ENCODE measurements at places on chromosomes 3 and 15. TPM values are rescaled to one million over a fixed set of nuclear protein-coding genes. Genes with fewer than 3 reads are reported as not detected.

The AMT gene
- total RNA-seq: 24.5 TPM

The CFAP44 gene
- 8.5 TPM for total RNA-seq

The CTXND1 gene
- total RNA-seq: 0.11 TPM

The CLDN18 gene
- total RNA-seq: 0.11 TPM

The RYR3 gene
- total RNA-seq: 0.17 TPM

The EPM2AIP1 gene
- total RNA-seq: 13.0 TPM

The IMPG2 gene
- not detected for total RNA-seq

The ZDHHC23 gene
- total RNA-seq: 31.3 TPM

The TGM4 gene
- not detected for total RNA-seq

GRCh38 chr3:179181021-179181472, 32.9 kb downstream of the PIK3CA start:
- no peak for DNase-seq

DNA sequence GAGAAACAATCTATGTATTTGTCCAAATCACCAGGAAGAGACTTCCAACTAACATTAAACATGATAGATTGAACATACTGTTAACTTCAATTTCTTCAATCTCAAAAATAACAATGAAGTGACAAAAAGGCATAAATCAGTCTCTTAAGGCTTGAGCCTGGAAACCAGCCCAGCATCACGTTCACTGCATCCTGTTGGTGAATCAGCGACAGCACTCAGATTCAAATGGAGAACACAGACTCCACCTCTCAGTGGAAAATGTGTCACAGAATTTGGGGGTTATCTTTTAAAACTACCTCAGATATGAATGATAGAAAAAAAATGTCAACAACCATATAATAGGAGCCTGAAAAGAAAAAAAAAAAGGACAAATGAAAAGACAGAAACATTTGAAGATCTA, 212.0 kb downstream of the MINAR1 start:
- DNase-seq: no peak

DNA sequence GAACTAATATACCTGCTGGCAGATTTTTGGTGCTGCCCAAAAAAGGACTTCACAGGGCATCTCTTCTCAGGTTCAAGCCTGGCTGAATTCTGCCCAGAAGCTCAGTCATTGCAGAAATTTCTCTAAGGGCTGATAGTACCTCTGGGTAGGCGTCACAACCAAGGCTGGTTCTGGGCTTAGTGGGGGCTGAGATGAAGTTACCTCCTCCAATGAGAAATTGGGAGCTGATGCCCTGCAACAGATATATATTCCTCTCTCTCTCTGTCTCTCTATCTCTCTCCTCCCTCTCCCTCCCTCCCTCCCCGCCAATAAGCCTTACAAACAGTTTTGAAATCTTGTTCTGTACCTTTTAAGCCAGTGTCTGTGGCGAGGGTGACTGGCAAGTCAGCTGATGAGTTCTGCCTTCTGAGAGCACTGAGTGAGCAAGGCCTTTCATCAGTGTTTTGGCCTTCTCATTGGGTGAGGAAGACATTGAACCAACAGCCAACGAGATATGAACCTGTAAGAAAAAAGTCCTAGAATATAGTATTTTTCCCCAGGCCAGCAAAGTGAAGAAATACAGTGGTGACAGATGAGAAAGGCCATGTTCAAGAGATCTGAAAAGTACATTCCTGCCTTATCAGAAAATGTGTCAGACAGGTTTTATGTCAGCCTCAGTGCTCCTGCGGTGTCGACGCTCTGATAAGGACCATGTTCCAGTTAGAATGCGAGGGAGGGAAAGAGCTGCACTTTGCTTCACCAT, 45.5 kb downstream of the TMEM39A start:
- no peak for DNase-seq

DNA sequence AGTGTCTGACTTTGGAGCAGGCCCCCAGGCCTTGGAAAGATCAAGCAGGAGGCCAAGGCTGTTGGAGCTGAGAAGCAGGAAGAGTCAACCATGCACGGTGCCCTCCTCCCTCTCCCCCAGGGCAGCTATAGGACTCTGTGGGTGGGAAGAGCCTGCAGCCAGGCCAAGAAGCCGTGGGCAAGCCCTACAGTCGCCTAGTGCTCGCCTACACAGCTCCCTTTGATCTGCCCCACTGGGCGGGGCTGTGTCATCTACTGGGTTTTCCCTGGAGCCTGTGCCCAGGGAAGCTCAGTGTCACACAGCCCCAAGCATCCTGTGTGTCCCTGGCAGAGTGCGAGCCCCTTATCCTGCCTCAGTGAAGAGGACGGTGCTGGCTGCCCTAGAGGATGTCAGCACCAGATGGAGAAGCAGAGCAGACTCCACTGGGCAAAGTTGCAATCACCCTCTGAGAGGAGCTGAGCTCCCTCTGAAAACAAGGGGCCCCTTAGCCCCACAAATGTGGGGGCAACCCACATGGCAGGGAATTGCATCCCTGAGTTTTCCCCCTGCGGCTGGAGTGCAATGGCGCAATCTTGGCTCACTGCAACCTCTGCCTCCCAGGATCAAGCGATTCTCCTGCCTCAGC, 72.2 kb downstream of the KLF13 start:
- peak; percentile 76 for DNase-seq

DNA sequence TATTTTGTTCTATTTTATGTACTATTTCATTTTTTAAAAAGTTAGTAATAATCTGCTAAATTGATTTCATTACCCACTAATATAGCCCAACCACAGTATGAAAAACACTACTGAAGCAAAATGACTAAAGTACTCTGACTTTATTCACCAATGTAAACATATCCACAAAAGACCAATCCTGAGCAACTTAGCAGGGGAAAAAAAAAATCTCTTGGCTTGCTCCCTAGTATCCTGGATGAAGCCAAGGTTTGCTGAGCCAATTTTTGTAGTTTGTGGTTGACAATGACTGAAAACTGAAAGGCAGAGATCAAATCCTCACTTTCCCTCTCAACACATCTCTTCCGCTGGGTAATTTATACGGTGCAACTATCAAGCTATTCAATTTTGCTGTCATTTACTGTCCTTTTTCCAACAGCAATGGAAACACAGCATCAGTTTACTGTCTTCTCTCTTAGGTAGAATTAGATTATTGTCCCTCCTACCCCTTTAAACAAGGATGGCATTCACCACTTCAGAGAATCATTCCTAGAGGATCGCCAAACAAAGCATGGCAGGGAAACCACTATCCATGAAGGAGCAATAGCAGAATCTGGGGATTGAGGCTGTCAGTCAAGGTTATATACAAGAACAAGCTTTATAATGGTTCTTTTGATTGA, 149.7 kb downstream of the THRB start:
- DNase-seq: no peak

- no peak for DNase-seq
Observed at GRCh38 chr3:161266731-161267150, 45.6 kb downstream of the NMD3 start.

- DNase-seq: no peak
Observed at GRCh38 chr15:29727871-29728270, 94.4 kb downstream of the TJP1 start.

- DNase-seq: no peak
Observed at GRCh38 chr15:91926908-91927270, 73.4 kb downstream of the SLCO3A1 start.

DNA sequence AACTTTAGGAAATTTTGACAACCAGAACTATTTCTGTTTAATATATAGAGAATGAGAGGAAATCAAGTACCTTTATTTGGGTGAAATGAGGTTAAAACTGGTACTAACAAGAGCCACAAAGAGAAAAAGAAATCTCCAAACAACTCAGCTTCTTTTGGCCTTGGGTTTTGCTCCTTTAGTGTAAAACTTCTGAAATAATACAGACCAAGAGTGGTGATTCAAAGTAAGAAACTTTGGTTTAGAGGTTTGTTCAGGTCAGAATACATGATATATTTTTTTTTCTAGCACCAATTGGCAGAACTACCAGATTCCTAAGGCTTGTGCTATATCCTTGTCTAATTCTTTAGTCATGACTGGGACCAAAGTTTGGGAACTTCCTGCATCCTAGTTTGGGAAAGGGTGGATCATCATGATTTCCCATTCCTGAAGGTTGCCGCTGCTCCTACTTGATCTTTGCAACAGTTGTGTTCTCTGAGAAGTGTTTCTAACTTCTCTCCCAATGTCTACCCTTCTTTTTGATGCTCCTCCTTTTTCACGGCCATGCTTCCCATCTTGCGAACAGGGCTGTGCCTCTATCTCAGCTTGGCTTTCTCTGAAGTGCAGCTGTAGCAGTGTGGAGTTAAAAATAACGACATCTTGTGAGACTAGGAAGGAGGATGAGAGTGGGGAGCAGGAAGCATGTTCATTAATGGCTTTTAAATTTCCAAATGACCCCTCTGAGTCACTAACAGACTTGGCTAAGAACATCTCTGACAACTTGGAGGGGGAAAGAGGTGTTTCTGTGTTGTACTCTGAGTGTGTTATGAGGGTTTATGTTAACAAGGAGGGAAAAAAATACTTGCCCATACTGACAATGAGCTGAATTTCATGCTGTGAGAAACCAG, 87.7 kb downstream of the KCNAB1 start:
- DNase-seq: no peak

- no peak for DNase-seq
Observed at GRCh38 chr3:125587039-125587648, 8.2 kb downstream of the OSBPL11 start.

- peak; percentile 50 for DNase-seq
Observed at GRCh38 chr15:81480645-81481053, 106.6 kb upstream of the TMC3 start.

DNA sequence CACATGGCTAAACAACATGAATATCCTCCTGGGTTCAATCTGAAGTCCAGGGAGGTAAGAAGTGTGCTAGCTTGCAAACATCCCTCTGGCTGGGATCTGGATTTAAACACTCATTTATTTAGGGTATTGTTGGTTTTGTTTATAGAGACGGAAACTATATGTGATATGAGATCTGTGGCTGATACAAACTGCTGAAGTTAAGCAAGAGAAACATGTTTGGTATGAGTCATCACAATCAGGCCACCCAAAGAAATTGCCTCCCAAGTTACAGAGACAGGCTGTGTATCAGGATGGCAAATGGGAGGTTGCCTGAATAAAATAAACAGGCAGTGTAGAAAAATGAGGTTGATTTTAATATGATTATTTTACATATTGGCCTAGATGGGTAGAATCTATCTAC, 562.1 kb downstream of the IGSF11 start:
- DNase-seq: no peak

- no peak for DNase-seq
Observed at GRCh38 chr3:53862241-53862640, 15.9 kb downstream of the IL17RB start.

DNA sequence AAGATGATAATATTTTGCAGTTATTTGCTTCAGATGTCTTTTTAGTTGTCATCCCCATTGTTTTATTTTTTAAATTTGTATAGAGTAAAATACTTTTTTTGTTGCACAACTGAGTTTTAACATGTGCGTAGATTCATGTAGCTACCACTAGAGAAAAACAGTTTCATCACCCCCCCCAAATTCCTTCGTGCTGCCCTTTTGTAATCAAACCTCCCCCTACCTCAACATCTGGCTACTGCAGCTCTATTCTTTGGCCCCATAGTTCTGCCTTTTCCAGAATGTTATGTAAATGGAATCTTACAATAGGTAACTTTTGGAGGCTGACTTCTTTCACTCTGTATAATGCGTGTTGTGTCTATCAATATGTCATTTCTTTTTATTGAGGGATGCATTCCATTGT, 232.0 kb upstream of the RASGRP1 start:
- no peak for DNase-seq

GRCh38 chr3:58688574-58688973, 22.0 kb upstream of the FAM3D start:
- peak; percentile 55 for DNase-seq

GRCh38 chr3:189849262-189849661, 218.1 kb downstream of the TP63 start:
- DNase-seq: no peak

- DNase-seq: no peak
Observed at GRCh38 chr15:83462953-83463433, 15.9 kb downstream of the SH3GL3 start.

DNA sequence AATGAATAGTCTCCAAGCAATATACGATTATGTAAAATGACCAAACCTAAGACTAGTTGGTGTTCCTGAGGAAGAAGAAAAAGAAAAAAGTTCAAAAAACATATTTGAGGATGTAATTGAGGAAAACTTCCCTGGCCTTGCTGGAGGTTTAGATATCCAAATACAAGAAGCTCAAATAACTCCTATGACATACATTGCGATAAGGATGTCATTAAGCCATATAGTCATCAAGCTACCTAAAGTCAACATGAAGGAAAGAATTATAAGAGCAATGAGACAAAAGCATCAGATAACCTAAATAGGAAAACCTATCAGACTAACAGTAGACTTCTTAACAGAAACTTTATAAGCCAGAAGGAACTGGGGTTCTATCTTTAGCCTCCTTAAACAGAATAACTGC, 231.1 kb downstream of the TUSC7 start:
- no peak for DNase-seq

- no peak for DNase-seq
Observed at GRCh38 chr3:3771567-3771966, 27.7 kb upstream of the LRRN1 start.

DNA sequence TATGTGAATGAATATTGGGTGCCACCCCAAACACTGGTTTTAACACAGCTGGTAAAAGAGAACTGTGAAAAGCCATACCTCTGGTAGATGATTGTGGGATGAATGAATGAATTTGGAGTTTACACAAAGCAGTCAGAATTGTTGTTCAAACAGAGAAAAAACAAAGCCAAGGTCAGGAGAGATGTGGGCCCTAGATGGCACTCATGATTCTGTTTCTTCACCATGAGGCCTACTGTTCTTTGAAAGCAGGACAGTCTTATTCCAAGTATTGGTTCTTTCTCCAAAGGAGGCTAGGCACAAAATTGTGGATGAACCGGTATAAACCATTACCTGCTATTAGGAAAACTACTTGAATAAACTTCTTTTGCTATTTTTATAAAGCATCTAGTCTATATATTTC, 97.6 kb downstream of the SAMMSON start:
- DNase-seq: no peak

GRCh38 chr3:173354124-173354523, 43.4 kb upstream of the NLGN1 start:
- no peak for DNase-seq

DNA sequence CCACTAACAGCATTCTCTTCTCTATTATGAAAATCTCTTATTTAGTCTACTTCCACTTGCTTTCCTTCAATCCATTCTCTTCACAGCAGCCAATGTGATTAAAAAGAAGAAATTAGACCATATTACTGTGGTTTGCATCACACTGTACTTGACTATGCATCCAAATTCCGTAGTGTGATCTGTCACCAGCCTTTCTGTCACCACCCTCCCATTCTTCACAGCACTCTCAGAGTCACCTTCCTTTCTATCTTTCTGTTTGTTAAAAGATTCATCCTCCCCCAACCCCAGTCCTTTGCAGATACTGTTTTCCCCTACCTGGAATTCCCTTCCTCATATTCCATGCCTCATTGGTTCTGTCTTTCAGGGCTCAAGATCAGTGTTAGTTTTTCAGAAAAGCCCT, 55.0 kb upstream of the ABHD10 start:
- DNase-seq: no peak

- DNase-seq: no peak
Observed at GRCh38 chr3:18149386-18149785, 275.8 kb downstream of the SATB1 start.

- no peak for DNase-seq
Observed at GRCh38 chr3:146953511-146953981, 348.4 kb upstream of the PLSCR5 start.
